ENCODE measurements at places on chromosomes 6 and 20.

DNA sequence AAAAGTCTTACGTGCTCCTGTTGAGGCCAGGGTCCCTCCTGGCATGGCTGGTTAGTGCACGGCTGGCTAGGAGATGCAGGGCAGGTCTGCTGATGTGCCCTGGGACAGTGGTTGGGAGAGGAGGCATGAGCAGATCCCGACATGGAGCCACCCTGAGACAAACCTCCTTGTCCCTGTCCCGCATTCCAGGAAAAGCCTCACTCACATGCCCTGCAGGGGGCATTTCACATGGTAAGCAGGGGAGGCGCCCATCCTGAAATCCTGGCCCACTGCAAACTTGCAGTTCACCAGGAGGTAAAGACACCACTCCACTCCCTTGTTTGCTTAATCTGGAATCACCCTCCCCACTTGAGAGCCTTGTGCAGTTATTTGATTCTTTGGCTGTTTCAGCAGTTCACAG, 116.7 kb upstream of the SLC24A3 start:
- DNase-seq = no peak

DNA sequence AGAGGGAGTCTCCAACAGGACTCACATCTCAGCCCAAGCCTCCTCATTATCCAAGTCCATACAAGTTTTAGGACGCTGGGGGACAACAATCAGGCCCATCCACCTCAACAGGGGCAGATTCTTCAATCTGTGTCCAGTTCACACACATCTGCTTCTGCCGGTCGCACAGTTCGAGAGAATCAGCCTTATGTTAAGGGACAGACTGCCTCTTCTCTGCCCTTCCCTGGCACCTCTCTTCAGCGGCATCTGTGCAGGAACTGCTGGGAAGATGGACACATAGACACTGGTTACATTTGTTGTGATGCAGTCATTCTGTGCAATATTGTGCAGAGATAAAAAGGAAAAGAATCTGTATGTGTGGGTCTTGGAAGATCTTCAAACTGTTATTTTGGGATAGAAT, 21.0 kb downstream of the ULBP1 start:
- no peak for DNase-seq

DNA sequence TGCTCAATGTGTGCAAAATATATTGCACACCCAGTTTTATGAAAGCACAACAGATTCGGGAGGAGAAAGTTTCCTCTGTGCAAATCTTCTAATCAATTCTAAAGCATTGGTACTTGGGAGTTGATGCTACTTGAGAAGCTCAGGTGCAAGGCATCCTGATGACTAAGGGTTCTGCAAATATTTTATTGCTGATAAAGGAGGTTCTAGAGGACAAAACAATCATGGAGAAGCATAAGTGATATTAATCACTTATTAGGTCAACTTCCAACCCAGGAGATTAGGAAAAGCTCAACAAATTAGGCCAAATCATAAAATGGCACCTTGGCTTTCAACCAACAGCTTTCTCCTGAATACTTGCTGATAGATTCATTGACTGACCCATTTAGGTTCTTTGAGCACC, 27.1 kb downstream of the CYP24A1 start:
- no peak for DNase-seq

GRCh38 chr6:124714728-124715127, 247.5 kb upstream of the RNF217 start:
- DNase-seq = no peak

DNA sequence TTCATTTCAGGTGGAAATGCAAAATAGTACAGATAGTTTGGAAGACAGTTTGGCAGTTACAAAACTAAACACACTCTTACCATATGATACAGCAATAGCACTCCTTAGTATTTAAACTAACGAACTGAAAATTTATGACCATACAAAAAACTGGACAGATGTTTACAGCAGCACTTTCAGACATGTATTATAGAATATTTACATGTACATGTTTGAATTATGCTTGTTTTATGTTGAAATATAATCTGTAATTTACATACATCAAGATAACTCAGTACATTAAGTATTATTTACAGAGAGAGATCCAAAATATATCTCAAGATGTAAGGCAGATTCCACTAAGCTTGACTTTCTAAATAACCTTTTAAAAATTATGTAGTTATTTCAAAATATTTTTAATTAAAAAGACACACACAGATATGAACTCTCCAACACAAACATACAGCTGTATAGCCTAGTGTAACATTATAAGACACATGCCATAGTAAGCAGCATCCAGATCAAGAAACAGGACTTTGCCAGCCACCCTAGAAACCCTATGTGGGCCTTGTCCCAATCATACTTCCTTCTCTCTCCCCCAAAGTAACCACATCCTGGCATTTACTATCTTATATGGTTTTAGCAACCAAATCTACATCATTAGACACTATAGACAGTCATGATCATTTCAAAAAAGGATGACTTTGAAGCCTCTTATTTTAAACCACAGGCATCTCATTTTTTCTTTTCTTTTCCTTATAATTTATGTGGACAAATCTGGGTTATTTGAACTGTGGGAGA, 82.2 kb downstream of the MAN1A1 start:
- DNase-seq = no peak

GRCh38 chr20:47257771-47258170, 98.7 kb downstream of the ZMYND8 start:
- no peak for DNase-seq

DNA sequence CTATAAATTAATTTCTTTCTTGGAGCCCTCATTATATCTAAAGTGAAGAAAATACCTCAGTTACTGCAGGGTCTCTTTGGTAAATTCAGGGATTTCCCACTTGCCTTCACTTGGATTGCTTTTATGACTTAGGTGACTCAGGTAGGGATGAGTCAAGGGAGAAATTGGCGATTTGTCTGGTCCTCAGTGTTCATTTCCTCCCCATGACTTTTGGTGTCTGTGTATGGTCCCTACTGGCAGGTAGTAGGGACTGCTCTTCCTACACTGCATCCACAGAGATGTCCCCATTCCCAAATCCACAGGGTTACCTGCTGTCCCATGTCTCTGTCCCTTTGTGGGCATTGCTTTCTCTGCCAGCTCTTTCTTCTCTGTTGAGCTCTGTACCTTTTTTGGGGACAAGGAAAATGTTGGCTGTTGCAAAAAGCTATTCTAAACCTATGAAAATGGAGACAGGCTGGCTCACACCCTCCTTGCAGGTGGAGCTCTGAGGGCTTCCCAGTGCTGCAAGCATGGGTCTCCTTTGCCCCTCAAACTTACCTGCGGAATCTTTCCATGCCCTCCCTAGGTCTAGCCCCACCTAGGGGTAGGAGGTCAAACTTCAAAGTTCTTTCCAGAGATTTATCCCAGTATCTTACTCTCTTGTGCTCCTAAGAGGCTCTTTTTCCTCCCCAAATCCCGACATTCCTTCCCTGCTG, 211.9 kb downstream of the ZNF217 start:
- DNase-seq = no peak

- DNase-seq = peak; percentile 21
These were observed 28.9 kb upstream of the CCR6 start for GRCh38 chr6:167093922-167094432.

Measured in stimulated activated CD8-positive, alpha-beta memory T cell treated with anti-CD3 and anti-CD28 coated beads, Interleukin-4, amount 100 ng/mL, for 1 hour (primary cell).